ENCODE measurements at places on chromosomes 12 and 14.

GRCh38 chr14:35998303-35998702 is 172.2 kb downstream of the BRMS1L start:
- no peak for DNase-seq

GRCh38 chr12:31018790-31019505 is 54.7 kb upstream of the DDX11 start:
- no peak for DNase-seq

DNA sequence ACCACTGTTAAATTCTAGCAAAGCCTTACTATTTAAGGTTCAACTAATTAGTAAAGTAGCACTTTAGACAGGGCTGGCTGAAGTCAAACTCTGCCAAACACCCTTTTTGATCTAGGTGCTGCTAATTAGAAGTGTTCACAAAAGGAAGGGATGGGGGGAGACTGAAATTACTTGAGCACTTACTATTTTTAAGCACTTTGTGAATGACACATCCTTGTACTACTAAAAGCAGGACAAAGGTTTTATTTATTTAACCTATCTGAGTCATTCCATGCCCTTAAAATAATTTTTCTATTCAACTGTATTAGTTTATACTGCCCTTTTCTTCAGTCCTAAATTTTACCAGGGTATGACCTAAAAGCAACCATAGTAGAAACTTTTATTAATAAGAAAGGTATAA is 20.1 kb downstream of the MBIP start:
- no peak for DNase-seq

DNA sequence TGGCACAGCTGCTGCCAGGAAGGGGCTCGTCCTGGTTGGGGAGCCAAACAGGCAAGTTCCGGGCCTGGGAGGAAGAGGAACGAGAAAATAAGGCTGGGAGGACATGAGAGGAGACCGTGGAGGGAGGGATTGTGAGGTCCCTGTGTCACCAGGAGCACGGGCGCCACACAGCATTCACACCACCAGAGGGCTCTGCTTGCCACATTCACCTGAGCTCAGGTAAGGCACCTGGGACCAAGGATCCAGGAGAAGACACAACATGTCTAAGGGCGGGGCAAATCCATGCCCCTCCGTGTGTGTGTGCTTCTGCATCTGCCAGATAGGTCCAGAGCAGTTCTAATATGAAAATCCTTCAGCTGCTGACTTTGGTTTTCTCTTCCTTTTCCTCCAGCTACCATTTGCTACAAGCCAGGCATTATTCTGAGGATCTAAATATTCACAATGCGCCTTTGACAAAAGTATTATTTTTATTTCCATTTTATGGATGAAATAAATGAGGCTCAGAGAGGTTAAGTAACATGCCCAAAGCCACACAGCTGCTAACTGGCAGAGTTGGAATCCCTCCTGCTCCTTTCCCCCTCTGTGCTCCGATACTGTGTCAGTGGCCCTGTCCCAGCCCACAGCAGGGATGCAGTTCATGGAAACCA is 14.6 kb downstream of the RAPGEF3 start:
- peak; percentile 58 for DNase-seq
